Stimulated activated CD8-positive, alpha-beta memory T cell treated with anti-CD3 and anti-CD28 coated beads, Interleukin-12 subunit alpha, Interleukin-12 subunit beta, amount 100 ng/mL, for 1 hour (primary cell): ENCODE measurements at places on chromosomes 5 and 9.
A peak's percentile ranks its signal among the peaks of the same experiment; 100 is the strongest.

- DNase-seq: peak; percentile 37
Measured at GRCh38 chr9:3528451-3528850, 2.6 kb upstream of the RFX3 start.

GRCh38 chr9:5947912-5948311, 57.2 kb downstream of the MLANA start:
- DNase-seq: no peak

DNA sequence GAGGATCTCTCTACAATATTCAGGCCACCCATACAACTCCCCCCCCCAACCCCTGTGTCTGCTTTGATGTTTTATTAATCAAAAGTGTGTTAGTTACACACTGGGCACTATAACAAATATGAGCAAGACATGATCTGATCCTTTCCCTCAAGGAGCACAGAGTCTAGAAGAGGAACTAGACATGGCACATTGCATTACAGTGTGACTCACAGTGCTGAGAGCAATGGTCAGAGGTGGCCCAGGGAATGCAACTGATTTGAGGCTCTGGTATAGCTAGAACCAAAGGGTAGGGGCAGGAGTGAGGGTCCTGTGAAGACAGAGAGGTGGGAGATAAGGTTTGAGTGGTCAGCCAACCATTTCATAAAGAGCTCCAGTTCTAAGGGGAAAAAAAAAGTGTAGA, 539.2 kb downstream of the ACTL7B start:
- no peak for DNase-seq

DNA sequence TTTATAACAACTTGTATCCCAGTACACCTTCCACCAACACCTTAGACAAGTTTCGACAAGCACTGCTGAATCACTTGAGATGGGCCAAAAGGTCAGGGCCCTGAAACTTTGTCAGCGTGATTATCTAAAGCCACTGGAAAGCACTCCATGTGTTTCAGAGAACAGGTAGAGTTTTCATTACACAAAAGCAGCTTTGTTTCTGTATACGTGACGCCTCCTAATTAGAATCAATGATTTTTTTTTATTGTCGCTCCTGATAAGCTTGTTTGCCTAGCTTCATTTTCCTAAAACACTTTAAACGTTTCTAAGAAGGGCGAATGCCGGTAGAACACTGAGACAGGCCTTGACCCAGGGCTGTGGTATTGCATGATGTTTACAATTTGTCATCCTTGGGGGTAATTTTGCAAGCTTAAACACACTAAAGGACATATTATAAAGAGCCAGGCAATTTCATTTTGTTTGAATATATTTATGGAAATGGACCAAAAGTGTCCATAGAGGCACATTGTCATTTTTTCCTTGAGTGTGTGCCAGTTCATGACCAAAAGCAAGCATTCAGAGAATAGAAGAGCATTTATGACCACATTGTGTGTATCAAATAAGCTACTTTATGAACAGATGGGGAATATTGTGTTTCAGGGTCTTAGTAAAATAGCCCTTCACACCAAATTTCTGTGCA, 193.6 kb downstream of the GLIS3 start:
- no peak for DNase-seq

DNA sequence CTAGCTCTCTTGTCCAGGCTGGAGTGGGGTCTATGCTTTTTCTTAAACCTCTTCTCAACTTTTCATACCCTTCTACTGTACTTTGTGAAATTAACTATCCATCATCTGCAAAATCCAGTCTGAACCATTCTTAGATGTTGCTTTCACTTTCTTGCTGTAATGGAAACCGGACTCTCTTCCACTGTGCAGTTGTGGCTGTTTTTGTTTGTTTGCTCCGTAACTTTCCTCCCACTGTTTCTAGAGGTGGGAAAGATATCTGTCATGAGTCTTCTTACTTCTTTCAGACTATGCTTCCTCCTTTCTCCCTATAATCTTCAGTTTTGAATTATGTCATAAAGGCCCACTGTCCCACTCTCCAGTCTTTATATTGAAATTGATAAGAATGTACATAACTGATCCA, 6.5 kb downstream of the TNPO1 start:
- DNase-seq: no peak

- DNase-seq: no peak
Measured at GRCh38 chr5:171031977-171032376, 170.2 kb downstream of the RANBP17 start.

DNA sequence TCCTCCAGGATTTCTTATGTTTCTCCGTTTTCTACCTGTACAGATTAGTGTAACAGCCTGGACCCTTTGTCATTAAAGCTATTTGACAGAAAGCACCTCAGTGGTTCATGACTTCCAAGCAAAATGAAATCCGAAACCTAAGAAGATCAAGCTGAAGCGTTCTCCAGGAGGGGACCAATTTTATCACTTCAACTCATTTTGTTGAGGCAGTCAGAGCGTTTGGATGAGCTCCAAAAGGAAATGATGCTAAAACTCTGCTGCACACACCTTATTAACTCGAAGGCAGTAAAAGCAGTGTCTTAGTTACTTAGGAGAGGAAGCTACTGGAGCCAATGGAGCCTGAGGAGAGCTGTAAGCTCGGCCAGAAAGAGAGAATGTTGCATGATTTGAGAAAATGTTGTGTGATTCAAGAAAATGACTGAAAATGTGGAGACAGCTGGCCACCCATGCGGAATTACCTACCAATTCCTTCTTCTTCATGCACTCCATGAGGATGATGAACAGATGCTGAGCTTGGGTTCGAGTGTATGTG, 346.7 kb upstream of the KLF9 start:
- DNase-seq: no peak

DNA sequence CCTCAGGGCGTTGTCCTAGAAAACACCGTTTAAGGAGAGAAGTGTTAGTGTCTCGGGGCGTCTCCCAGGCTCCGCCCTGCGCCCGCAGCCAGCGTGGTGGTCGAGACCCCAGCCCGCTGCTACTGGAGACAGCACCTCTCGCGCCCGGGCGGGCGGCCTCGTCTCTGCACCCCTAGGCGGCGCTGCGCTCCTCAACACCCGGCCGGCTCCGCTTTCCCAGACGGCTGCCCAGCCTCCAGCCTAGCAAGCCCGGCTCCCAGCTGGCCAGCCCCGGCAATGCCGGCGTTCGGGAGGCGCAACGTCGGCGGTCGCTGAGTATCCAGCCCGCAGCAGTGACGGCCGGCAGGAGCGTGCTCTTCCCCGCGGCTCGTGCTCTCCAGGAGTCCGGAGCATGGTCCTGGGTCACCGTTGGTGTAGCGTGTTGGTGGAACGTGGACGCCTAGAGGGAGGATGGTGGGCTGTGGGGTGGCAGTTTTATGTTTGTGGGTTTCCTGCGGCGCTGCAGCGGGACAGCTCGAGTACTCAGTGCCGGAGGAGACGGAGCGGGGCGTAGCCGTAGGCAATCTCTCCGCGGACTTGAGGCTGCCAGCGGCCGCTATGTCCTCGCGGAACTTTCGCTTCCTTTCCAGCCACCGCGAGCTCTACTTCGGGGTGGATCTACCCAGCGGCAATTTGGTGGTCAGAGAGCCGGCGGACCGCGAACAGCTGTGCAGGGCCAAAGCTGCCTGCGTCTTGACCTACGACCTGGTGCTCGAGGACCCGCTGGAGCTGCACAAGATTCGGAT, 536 bp downstream of the PCDHAC1 start:
- DNase-seq: no peak

DNA sequence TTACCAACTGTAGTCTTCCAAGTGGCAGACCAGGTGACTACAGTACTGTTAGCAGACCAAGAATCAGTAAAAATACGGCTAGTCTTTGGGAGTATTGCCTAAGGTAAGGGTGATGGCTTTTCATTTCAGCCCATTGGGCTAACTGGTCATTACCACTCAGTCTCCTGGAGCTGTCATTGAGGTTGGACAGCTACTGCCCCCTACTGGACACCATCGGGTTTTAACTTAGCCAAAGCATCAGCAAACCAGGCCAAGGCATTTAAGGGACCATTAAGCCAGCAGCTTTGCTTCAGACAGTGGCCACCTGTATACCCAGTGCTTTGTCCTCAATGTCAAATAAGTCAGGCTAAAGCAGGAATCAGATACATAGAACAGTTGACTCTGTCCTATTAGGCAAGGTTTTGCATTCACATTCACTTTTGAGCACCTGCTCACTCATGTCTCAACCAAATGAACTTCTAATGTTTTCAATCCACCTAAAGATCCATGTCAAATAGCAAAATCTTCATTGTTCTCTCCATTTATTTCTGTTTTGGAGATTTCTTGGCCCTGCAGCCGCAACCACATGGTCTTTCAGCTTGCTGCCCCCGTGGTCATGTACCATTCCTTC, 117.2 kb downstream of the INVS start:
- DNase-seq: peak; percentile 42

DNA sequence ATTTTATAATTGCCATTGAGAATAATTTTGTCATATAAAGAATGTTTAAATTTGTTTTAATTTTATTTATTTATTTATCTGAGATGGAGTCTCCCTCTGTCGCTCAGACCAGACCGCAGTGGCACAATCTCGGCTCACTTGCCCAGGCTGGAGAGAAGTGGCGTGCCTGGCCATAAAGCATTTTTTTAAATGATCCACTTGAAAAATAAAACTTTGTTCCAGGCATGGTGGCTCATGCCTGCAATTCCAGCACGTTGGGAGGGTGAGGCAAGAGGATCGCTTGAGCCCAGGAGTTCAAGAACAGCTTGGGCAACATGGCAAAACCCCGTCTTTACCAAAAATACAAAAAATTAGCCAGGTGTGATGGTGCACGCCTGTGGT, 2.1 kb upstream of the SIT1 start:
- DNase-seq: no peak

DNA sequence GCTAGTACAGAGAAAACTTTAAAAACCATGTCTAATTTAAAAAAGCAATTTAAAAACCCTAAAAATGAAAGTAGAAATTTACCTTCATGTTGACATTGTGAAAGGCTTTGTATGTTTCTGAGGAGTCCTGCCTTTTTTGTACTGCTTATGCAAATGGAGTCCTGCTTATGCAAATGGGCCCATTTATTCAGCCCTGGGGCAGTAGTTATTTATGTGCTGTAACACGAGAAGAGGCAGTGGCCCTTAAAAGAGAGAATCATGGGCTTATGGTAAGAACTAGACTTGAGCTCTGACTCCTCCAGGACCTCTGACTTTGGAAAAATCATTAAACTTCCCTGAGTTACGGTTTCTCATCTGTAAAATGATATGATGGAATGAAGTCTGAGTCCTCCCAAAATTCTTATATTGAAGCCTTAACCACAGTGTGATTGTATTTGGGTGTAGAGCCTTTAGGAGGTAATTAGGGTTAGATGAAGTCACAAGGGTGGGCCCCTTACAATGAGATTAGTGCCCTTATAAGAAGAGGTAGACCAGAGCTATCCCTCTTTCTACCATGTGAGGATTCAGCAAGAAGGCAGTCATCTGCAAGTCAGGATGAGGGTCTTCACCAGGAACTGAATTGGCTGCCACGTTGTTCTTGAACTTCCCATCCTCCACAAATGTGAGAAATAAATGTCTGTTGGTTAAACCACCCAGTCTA, 447.8 kb upstream of the CD180 start:
- DNase-seq: no peak

DNA sequence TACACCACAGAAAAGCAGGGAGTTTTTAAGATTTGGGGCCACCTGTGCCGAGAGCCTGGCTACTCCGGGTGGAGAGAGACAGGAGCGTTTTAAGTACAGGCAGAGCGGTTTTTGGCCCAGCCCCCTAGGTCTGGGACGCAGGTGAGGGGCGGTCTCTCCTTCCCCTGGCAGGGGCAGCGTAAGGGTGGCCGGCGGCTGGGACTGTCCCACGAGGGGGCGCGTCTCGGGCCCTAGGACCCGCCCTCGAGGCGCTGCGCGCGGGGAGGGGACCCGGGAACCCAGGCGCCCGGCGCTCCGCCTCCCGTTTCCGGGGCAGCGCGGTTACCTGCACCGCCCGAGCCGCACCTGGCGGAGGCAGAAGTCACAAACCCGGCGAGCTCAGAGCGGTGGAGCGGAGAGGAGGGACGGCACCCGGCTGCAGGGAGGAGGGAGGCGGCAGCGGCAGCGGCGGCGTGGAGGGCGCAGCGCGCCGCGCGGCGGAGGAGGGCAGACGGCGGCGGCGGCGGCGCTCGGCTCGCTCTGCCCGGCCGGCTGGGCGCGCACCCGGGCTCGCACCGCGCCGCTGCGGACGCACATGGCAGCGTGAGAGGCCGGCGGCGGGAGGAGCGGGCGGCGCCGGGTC, at the start of gene WWC1:
Gene WWC1 (plus strand): TSS at position 304 of the 622 bp plus-strand sequence. CDS start 508 bp downstream, outside the sequence.
- DNase-seq: no peak

DNA sequence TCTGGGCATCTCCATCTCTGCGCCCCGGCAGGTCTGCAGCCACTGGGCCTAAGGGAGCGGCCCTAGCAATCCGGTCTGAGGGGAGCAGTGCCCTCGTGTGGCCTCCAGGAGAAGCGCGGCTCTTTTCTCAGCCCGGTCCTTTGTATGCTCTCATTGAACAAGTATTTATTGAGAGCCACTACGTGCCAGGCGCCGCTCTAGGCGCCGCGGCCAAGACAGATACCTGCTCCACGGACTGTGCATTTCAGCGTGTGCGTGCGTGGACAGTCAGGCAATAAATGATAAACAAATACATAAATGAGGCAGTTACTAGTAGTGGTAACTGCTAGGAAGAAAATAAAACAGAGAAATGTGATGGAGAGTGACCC, 2.3 kb upstream of the SLC4A9 start:
- DNase-seq: peak; percentile 50

DNA sequence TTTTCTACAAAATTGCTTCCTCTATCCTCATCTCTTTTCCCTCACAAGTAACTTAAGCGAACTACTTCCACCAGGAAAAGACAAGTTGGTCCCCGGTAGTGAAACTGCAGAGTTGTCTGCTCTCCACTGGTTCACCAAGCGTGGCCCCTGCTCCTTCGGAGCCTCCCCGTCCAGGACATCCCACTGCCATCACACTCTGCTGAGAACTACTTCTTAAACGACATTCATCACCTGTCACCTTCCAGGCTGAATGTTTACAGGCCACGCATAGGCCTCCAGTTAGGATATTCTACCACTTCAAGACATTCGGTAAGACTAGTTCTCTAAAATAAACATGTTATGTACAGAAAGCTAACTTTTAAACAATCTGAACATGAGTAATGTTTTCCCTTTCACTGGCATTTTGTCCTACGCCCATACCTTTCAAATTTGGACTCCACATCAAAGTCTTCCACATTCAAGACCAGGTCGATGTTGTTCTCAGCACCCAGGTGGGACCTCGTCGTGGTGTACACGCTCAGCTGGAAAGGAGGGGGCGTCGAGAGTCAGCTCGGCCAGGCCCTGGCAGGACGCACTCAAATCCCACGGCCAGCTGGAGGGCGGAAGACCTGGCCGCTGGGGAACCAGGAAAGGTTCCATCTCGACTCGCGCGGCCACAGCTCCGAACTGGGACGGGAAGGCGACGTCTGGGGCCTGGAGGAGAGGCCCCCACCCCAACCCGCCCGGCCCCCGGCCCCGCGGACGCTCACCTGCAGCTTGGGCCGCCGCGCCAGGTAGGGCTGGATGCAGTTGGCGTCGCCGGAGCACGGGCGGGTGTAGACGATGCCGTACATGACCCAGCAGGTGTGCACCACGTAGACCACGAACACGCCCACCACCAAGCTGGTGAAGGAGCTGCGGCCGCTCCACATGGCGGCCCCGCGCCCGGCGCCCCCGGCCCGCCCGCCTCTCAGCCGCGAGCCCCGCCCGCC, 683 bp downstream of the CLPTM1L start:
- DNase-seq: no peak

DNA sequence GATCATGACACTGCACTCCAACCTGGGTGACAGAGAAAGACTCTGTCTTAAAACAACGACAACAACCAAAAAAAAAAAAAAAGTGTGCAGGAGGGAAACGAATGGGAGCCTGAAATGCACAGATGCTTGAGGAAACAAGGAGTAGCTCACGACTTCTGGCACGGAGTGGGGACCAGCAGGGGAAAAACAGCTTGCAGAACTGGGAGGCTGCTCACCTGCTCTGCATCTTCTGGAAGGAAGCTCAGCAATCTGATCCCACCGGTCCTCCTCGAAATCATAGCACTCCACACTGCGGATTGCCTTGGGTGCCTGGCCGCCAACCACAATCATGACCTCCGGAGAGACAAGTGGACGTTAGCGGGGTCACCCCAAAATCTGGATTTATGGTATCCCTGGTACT, 96.2 kb downstream of the KLHL3 start:
- DNase-seq: no peak
